ENCODE measurements at places on chromosomes 2 and 18.

GRCh38 chr2:108594982-108595464 lies 60.8 kb downstream of the LIMS1 start:
- no peak for DNase-seq

DNA sequence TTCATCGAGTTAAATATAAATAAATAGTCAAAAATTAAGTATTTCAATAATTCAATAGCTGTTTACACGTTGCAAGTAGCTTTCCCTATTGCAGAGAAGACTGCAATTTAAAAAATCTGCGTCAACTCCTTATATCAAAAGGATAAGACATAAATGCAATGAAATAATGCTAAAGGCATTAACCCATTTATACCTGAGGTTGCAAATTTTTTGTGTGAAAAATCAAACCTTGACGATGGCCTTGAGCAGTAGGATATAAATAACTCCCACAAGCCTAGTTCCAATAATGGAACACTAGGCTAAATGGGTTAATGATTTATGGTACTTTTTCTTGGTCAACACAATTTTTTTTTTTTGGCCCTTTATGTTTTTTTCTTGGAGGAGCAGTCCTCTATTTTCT lies 76.4 kb upstream of the CDKL4 start:
- DNase-seq = no peak

DNA sequence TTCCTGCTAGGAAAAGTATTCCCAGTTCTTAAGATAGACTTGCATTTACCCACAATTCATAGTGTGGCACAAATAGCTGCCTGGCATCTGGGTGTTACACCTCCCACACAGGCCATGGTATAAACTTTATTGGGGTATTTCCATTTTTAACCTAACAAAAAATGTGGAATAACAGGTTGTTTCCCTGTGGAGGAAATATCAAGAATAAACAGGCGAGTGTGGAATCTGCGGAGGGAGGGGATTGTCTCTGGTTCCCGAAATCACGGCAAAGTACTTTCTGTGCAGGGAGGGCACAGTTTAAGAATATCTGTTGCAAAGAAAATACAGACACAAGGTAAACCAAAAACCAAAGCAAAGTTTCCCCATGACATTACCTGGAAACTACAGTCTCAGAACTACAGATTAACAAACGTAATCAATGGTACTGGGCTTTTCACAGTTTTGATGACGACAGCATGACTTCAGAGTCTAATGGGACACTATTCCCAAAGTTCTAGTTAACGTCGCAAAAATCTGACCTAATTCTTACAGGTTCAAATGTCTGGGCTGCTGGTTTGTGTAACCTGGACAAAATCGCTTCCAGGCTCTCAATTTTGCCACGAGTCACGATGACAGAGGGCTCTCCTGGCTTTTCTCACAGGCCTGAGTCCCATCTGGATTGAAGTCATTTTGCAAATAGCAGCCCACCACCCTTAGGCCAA lies 1.4 kb downstream of the STARD7 start:
- DNase-seq = no peak

- DNase-seq = no peak
These were observed 5.3 kb downstream of the MYL1 start for GRCh38 chr2:210309548-210310233.

DNA sequence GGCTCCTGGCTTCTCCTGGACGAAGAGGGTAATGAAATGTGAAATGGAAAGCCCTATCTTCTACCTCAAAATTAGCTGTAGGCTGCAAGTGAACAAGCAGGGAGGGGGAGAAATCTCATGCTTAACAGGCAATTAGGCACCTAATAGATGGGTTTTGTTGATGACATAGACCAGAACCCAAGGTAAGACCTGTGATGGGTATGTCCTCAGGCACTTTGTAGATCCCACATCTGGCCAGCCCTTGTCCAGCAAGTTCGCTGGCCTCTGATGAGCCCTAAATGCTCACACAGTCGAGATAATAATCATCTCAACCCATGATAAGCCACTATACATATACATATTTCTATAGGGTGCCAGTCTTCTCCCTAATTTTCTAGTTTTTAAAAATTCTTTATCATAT lies 82.6 kb downstream of the MARCO start:
- no peak for DNase-seq

- no peak for DNase-seq
These were observed 988 bp upstream of the KCNE4 start for GRCh38 chr2:223050900-223051504.

- no peak for DNase-seq
These were observed 39.1 kb upstream of the STK39 start for GRCh38 chr2:168286535-168286934.

DNA sequence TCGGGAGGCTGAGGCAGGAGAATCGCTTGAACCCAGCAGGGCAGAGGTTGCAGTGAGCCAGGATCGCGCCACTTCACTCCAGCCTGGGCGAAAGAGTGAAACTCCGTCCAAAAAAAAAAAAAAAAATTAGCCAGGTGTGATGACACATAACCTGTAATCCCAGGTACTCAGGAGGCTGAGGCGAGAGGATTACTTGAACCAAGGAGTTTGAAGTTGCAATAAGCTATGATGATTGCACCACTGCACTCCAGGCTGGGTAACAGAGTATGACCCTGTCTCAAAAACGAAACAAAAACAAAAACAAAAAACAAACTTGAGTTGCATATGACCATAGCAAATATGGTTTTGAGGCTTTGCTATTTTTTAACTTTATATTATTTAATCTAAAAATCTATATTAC lies 25.8 kb downstream of the SANBR start:
- no peak for DNase-seq

GRCh38 chr18:13660510-13660909 lies 65.8 kb downstream of the FAM210A start:
- no peak for DNase-seq

GRCh38 chr2:181317511-181317910 lies 139.7 kb upstream of the ITGA4 start:
- no peak for DNase-seq

- DNase-seq = no peak
These were observed 23.2 kb downstream of the DOCK10 start for GRCh38 chr2:225019105-225019504.

- no peak for DNase-seq
These were observed 49.8 kb downstream of the LDLRAD4 start for GRCh38 chr18:13268158-13269012.

DNA sequence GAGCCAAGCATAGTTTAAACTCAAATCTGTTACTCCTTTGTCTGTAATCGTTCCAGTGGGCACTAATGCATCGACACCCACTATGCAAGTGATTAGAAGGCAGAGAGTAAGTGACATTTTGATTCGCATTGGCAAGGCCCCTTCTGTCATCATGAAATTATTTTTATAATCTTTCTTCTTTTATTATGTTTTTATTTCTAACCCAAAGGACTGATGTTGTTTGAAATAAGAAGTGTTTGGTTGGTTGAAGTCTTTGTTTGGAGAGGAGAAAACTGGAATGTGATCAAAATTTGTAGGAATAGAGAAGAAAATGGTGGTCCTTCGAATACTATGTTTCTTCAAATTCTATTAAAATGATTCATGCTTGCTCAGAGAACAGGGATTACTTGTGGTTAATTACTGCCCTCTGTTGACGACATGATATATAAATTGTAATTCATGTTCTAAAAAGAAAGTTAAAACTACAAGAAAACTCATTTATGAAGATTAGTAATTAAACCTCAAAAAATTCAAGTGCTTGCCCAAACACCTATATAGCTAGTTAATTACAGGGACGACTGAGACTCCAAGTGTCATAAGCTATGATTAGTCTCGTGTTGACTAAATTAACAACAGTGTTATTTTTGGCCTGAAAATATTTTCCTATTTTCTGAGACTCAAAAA lies 26.4 kb upstream of the TFPI start:
- no peak for DNase-seq

DNA sequence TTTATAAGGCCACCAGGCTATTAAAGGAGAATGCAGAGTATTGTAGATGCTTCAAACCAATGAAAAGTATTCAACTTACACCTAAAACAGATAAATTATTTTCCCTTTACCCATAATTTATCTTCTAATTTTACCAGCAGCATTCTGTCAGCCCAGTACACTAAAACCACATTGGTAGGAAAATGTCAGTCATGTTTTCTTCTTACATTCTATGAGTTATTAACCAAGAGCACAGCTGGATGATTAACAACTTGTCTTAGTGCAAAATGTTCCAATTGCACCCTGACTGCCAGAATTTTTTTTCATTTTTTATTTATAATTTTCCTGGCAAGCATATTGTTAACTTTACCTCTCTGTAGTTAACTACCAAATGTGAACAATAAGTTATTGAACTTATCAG lies 79.0 kb upstream of the WDR75 start:
- DNase-seq = no peak

GRCh38 chr2:46144133-46144800 lies 152.9 kb upstream of the EPAS1 start:
- no peak for DNase-seq

- no peak for DNase-seq
These were observed 1004.4 kb upstream of the CDH2 start for GRCh38 chr18:29181151-29181901.

DNA sequence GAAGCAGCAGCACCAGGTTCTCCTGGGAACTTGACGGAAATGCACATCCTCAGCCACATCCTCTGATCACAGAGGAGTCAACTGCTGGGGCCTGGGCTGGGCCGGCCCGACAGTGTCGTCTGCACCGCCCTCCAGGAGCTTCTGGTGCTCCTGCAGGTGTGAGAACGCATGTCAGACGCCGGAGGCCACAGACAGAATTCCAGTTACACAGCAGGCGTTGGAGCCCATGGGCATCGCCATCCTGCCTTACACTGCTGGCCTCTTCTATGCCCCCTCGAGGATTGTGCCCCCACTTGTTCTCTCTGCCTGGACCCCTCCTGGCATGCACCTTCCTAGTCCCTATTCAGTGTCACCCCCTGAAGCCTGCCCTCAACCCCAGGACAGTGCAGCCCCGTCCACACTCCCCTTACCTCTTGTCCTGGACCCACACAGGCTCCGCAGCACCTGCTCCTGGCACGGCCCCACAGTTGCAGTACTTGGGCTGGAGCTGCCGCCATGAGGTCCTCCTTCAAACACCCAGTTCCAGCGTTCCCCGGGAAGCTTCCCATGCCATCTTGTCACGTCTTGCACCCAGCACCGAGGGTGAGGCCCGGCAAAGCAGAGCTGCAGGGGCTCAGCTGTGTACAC lies 37.5 kb downstream of the ADI1 start:
- no peak for DNase-seq

DNA sequence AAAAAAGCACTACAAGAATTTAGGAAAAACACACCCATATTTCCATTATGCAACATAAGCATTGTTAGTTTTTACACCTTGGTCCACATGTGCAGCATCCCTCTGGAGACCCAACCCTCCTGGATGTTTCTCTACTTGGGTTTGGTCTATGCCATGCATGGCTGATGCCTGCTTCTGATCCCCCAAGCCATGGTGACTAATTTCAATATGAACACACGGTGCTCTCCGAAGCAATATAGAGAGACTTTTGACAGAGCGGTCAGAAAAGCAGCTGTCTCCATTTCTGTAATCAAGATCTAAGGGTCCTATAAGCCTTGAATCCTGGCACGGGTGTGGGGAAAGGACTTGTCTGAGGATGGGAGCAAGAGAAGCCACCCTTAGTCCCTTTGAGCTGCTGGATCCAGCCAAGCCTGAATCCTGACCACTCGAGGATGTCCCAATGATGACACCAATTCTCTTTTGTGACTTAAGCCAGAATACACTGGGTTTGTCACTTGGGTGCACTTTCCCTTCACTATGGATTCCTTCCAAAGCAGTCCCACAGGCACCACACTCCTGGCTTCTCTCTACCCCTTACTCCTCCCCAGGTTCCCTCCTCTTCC lies 91.5 kb downstream of the ACTR2 start:
- DNase-seq = no peak

DNA sequence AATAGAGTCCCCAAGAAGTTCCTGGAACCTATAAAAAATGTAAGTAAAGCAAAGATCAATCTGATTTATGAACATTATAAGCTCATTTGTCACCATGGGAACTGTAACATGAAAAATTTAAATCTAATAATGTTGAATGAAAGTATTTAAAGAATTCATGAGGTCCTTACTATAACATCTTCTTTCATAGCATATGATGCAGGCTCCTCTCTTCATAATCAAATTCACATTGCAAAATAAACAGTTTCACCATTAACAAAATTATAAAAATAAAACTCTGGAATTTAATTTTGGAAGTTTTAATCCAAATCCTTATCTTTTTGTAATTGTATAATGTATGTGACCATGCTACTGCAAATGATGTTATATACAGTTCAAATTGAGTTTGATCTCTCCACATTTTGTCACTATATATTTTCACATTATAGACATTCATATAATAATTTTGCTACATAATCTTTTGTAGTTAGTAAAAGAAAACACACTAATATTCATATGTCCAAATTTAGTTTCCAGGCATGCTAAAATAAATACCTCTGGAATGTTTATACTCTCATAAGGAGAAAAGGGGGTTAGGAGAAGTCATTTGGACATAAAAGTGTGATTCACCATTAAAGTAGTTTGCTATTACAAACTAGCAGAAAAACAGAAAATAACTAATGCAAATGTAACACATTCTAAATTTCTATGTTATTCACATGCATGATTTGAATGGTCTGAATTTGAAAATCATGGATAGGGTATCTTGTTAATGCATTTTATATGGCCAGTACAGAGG lies 954.1 kb downstream of the DSC3 start:
- no peak for DNase-seq
